ENCODE measurements at places on chromosomes 4 and X.

GRCh38 chr4:8035371-8035780 is 95.7 kb upstream of the AFAP1 start:
- no peak for DNase-seq

- DNase-seq = no peak
These were observed 1.2 kb upstream of the N4BP2 start for GRCh38 chr4:40055511-40055862.

DNA sequence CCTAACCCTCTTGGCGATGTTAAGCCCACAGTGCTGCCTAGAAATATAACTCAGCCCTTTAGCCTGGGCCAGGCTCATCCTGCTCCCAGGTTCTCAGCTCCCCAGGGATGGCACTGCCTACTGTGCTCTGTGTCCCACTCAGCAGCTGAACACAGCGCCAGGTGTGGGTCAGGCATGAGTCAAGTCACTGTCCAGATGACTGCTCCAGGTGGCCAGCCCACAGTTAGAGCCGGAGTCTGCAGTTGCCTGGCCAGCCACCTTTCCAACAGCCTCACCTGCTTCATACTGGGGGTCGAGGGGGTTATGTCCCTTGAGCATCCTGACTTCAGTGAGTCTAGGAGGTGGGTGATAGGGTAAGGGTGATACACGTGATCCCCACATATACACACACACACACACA is 48.4 kb downstream of the TBC1D14 start:
- DNase-seq = no peak

- no peak for DNase-seq
These were observed 8.4 kb downstream of the UBE2K start for GRCh38 chr4:39706334-39706733.

DNA sequence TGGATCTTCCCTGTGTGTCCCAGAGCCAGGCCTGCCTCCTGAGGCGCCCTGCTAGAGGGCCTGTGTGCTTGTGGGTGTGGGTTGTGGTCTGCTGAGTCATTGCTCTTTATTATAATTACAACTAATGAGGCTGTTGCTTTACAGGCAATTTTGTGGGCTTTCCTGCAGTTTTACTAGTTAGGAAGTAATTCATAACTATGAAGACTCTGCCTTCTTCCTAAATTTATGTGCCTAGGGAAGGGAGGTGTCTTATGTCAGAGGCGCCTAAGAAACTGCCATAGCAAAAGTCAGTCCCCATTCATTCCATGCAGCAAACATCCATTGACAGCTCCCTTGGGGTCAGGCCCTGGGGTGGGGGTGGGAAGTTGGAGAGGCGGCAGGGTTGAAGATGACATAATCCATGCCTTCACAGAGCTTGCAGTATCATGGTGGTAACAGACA is 359.2 kb downstream of the IDS start:
- no peak for DNase-seq

DNA sequence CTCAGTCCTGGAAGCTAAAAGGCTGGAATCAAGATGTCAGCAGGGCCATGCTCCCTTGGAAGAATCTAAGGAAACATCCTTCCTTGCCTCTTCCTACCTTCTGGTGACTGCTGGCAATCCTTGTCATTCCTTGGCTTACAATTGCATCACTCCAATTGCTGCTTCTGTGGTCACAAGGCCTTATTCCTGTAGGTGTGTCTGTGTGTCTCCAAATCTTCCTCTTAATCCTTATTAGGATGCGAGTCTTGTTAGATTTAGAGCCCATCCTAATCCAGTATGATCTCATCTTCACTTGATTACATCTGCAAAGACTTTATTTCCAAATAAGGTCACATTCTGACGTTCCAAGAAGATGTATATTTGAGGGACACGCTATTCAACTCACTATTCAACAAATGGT is 52.2 kb downstream of the SMIM20 start:
- no peak for DNase-seq

DNA sequence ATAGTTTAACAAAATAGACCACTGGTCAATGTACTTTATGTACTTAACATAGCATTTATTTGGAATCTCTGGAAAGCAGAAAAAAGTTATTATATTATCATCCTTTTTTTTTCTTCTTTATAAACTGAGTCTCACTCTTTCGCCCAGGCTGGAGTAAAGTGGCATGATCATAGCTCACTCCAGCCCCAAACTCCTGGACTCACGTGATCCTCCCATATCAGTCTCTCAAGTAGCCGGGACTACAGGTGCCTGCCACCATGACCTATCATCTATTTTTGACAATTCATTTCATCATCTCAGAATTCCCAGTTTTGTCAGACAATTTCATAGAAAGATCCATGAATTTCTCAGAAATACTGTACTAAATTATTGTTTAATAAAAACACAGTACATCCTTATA is 12.7 kb downstream of the RAB28 start:
- DNase-seq = no peak

DNA sequence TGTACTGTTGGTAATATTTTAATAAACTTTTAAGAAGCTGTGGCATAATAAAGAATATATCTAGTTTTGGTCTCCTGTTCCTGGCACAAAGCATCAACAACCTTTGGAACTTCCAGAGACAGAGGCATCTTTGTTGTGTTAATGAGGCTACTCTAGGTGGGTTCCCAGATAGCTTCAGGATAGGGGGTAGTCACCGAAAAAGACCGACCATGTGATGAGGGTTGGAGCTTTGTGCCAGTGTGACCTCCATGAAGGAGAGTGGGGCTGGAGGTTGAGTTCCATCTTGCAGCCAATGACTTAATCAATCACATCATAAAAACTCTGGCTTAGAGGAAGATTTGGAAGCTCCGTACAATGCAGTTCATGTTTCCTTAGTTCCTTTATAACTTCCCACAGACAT is 9.9 kb downstream of the PPAT start:
- no peak for DNase-seq

GRCh38 chrX:77342004-77342403 is 105.2 kb upstream of the FGF16 start:
- DNase-seq = no peak

- no peak for DNase-seq
These were observed 55.7 kb downstream of the LINC00632 start for GRCh38 chrX:140765043-140765784.

DNA sequence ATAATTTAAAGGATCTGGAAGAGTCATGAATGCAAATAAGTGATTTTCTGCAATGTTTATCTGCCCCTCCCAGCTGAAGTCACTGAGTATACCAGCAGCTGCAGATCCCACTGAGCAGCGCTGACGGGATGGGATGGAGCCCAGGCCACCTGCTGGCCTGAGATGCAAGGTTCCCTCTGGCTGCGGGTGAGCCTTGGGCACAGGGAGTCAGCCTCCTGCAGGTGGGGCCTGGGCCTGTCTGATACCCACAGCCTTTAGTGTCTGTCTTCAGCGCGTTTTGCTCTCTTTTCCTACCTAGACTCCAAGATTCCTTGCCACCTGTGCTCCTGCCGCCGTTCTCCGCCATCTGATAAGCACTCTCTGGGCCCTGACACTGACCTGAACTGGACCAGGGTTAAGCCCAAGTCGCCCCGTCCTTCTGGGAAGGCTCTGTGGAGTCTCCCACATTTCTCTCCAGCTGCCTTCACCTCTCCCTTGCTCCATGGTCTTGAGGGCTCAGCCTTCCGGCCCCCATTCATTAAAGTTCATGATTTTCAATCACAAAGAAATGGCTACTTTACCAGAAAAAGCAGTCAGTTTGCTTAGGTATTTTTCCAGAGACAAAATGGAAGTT is 223.1 kb upstream of the FAT1 start:
- no peak for DNase-seq

DNA sequence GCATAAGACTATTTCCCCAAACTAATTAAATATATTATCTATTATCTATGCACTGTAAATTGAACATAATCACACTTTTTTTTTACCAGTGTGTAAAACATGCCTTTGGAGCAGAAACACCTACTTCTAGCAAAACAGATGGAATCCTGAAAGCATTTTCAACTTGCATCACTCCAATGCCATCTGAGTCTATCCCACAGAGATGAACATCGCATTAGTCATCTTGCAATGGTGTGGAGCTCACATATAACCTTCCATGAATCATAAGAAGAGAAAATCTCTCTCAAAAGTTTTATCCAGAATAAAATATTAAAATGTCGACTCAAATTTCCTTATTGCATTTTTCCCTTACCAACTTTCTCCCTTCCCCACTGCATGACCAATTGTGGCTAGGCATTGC is 406.7 kb upstream of the ACTRT1 start:
- DNase-seq = no peak

DNA sequence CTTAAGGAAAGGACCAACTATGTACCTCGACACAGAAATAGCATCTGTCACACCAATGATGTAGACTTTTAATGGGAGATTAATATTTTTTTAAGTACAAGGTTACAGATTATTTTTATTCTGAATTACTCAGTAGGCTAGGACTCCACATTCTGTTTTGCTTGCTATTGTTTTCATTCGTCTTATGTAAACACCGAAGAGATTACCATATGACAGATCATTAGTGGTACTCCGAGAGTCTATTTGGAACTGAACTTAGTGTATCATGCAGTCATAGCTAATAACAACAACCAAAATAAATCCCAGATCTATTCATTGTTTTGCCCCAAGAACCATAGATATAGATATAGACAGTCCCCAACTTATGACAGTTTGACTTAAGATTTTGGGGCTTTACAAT is 139.7 kb upstream of the SPRY1 start:
- DNase-seq = no peak

- no peak for DNase-seq
These were observed 51.0 kb downstream of the RELL1 start for GRCh38 chr4:37635155-37635554.

DNA sequence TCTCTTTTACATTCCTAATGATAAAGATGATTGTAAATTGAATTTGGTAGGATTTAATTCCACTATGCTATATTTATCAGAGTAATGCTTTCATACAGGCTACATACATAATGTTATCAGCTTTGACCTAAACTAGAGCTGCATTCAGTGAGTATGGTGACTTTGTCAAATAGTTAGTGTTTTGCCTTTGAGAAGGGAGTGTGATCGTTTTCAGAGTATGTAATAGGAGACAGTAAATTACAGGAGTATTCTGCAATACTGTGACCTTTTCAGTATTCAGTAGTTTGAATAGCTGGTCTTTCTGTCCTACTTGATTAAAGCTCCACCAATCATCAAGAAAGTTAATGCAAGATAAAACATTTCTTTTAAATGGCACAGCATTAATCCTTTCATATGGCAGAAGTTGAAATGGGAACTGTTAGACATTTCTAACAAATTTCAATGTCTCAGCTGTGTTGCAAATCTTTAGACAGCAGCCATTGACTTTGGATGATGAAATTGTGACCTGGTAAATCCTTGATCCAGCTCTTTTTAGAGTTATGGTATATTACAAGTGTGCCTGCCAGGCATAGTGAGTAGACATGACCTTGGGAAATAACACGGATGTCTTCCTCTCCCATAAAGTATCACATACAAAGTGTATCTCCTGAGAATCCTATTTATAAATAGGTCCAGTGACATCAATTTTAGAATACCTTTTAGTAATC is 455.3 kb downstream of the KCTD8 start:
- DNase-seq = no peak

- no peak for DNase-seq
These were observed 11.0 kb downstream of the MAGEA4 start for GRCh38 chrX:151923648-151924047.

- no peak for DNase-seq
These were observed 101.8 kb downstream of the SLITRK2 start for GRCh38 chrX:145919400-145919799.

GRCh38 chrX:110750526-110751189 is 45.0 kb downstream of the CHRDL1 start:
- DNase-seq = no peak

DNA sequence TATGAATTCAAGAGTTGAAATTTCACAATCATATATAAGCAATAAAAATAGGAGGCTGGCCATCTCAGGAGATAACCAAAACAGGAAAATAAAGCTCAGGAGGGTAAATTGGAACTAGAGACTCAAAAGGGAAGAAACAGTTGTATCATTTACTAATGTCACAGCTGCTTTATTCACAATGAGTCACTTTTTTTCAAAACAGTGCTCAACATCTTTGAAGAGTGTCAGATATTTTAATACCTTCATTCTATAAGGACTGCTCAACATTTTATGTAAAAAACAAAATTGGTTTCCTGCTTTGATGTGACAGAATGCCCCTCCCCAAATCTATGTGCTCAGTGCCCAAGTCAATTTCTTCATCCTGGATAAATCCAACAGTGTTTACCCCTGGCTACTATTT is 97.7 kb downstream of the DDX60 start:
- DNase-seq = no peak

- no peak for DNase-seq
These were observed 139.2 kb downstream of the ASMT start for GRCh38 chrX:1754077-1754476.

GRCh38 chr4:73692254-73692653 is 48.1 kb upstream of the CXCL8 start:
- DNase-seq = no peak

DNA sequence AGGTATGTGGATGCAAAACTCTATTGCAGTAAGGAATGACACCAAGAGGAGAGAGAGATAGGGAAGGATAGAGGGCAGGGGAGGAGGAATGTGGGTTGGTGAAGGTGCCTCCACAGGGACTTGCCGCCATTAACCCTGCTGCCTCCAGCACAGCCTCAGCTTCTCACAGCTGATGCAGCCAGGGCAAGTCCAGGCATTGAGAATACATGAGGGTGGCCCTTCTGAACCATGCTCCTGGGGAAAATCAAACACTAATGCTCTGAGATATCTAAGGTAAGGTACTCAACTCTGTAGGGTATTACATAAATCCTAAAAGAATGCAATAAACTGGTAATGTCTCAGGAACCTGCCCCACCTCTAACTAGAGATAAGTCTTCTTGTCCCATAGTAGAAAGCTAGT is 28.7 kb downstream of the UGT2B7 start:
- DNase-seq = no peak

DNA sequence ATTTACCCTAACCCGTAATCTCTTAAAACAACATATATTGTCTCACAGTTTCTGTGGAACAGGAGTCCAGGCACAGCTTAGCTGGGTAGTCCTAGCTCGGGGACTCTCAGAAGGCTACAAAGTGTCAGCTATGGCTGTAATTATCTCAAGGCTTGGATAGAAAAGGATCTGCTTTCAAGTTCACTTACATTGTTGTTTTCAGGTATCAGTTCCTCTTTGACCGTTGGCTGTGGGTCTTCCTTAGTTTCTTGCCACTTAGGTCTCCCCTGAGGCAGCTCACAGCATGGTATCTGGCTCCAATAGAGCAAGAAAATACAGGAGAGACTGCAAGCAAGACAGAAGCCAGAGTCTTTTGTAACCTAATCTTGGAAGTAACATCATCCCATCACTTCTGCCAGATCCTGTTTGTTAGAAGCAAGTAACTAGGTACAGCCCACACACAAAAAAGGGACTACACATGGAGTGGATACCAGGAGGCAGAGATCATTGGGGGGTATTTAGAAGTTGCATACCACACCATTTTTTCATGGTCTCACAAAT is 137.0 kb downstream of the MAGEB5 start:
- DNase-seq = no peak

DNA sequence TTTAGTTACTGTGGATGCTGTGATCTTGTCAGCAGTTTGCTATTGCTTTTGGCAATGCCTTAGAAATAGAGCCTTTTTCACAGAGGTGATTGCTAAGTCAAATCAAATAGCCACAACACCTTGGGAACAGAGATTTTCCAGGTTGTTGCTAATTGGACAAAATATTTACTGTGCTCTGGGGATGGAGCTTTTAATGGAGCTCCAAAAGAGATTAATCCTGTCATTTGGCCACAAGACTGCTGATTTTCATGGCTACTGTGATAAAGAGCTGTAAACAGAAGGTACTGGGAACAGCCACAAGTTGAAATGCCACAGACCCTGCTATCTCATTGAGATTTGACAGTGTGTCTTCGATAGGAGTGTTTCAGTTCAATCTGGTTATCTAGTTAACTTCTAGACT is 1715.2 kb upstream of the ADGRL3 start:
- no peak for DNase-seq

Data from GM12891 (cell line).